ENCODE measurements at places on chromosomes 11 and 22.

GRCh38 chr11:33317662-33318061 lies 60.5 kb downstream of the HIPK3 start:
- DNase-seq, result no peak

- no peak for DNase-seq
Measured at GRCh38 chr22:36192542-36192941, 9.1 kb downstream of the APOL4 start.

- DNase-seq, result no peak
Measured at GRCh38 chr11:58617976-58618557, 4.4 kb upstream of the CNTF start.

GRCh38 chr11:67280341-67280787 lies 8.7 kb upstream of the ANKRD13D start:
- no peak for DNase-seq

- no peak for DNase-seq
Measured at GRCh38 chr11:117735350-117735977, 61.6 kb downstream of the DSCAML1 start.

All from activated CD8-positive, alpha-beta memory T cell treated with anti-CD3 and anti-CD28 coated beads for 48 hours (primary cell).